ENCODE measurements at places on chromosomes 1 and 21. TPM values are rescaled to one million over a fixed set of nuclear protein-coding genes. Genes with fewer than 3 reads are reported as not detected.

- H3K36me3 ChIP-seq = no peaks in the 10 kb centered on the region
- H3K4me1 ChIP-seq = peaks cover 27% of the 10 kb centered on the region
- H3K27ac ChIP-seq = no peak overlapping the region
- peak; percentile 85 for DNase-seq
Measured at GRCh38 chr1:219660666-219661463, 48.0 kb upstream of the ZC3H11B start.

DNA sequence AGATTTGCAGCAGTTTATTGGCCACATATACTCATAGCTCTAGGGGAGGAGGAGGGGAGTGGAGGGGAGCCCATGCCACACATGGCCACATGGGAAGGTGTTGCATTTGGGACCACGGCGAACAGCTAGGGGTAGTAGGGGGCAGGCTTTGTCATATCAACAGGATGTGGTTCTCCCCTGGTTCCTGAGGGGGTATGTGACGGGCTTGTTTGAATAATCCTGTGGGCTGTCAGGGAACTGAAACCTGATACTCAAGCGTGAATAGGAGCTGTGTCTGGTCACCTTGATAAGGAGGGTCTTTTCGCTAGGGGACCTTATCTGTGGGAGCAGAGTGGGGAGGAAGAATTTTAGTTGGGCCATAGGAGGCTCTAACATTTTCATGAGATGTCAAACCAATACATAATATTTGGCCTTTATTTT, 264.7 kb downstream of the CTH start:
- no peaks in the 10 kb centered on the region for H3K36me3 ChIP-seq
- H3K4me1 ChIP-seq = no peaks in the 10 kb centered on the region
- no peak overlapping the region for H3K27ac ChIP-seq
- H3K4me3 ChIP-seq = no peak overlapping the region
- H3K27me3 ChIP-seq = no peaks in the 10 kb centered on the region
- DNase-seq = no peak

- no peak overlapping the region for H3K4me3 ChIP-seq
- no peaks in the 10 kb centered on the region for H3K27me3 ChIP-seq
- H3K4me1 ChIP-seq = no peaks in the 10 kb centered on the region
- no peak overlapping the region for H3K27ac ChIP-seq
Measured at GRCh38 chr1:205082431-205082830, 1.8 kb downstream of the TMEM81 start.

DNA sequence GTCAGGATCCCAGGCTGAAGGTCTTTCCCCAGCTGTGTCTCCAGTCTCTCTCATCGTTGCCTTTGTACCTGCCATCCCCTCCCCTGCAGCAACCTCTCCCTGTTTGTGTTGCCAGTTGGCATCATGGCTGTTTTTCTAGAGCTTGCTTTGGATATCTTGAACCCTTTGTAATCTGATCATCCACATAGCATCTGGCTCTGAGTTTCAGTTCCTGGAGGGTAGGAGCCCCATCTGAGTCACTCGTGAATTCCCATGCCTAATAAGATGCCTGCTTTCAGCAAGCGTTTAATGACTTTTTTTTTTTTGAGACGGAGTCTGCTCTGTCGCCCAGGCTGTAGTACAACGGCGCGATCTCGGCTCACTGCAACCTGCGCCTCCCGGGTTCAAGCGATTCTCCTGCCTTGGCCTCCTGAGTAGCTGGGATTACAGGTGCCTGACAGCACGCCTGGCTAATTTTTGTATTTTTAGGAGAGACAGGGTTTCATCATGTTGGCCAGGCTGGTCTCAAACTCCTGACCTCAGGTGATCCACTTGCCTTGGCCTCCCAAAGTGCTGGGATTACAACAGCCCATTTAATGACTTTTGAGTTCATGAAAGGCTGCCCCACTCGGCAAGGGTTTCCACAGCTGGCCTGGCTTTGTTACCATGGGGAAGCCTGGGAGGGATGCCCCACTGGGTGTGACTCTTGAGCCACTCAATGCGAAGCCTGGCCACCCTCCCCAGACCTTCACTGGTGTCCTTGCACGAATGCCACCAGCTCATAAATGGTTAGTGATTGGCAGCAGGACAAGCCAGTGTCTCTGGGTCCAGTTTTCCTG, 11.9 kb downstream of the ALPL start:
- no peaks in the 10 kb centered on the region for H3K36me3 ChIP-seq
- no peaks in the 10 kb centered on the region for H3K27me3 ChIP-seq
- no peak overlapping the region for H3K27ac ChIP-seq
- H3K4me1 ChIP-seq = no peaks in the 10 kb centered on the region
- H3K4me3 ChIP-seq = no peak overlapping the region
- no peak for DNase-seq

- no peak overlapping the region for H3K4me3 ChIP-seq
- no peak for DNase-seq
- no peak overlapping the region for H3K27ac ChIP-seq
Measured at GRCh38 chr1:243890576-243890975, 40.5 kb upstream of the AKT3 start.

Gene GJA8
- not detected for total RNA-seq

- H3K27me3 ChIP-seq = no peaks in the 10 kb centered on the region
- H3K4me1 ChIP-seq = no peaks in the 10 kb centered on the region
- H3K36me3 ChIP-seq = peaks cover 2% of the 10 kb centered on the region
- no peak for DNase-seq
Measured at GRCh38 chr1:167369933-167370332, 148.4 kb downstream of the CD247 start.

Data from right lobe of liver (tissue), 6 donors.